ENCODE measurements at places on chromosomes 6 and 20.

DNA sequence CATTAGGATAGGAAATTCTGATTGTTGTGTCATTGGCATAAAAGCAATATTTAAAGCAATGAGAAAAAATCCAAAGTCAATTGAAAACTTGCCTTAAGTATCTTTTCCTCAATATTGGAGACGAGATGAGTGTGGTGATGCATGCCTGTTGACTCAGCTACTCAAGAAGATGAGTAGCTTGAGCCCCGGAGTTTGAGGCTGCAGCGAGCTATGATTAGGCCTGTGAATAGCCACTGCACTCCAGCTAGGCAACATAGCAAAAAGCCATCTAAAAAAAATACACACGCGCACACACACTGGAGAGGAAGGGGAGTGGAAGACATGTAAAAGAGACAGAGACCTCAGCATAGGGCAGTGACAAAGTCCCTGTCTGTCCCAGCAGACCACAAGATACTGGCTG, 9.7 kb upstream of the MARCKS start:
- no peak for DNase-seq

DNA sequence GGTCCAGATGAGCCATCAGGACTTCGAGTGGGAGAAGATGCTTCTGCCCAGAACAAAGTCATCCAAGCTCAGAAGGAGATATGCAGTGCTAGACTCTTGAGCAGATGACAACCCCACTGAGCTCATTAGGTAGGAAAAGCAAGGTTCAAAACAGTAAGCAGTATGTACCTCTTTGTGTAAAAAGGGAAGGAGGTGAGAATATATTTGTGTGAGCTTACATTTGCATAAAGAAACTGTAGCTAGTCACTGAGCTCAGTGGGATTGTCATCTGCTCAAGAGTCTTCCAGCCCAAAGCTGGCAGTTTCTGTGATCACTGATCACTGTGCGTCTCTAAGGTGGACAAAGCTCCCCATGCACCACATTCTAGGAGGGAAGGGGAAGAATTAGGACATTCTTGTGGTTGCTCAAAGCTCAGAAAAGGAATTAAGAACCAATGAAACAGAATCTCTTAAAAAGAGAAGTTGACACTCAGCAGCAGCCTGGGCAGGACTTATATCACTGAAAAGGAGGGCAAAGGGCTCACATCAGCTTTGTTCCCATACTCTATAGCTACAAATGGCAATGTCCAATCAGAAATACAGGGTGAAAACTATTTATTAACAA, 90.0 kb upstream of the MAFB start:
- DNase-seq = no peak

DNA sequence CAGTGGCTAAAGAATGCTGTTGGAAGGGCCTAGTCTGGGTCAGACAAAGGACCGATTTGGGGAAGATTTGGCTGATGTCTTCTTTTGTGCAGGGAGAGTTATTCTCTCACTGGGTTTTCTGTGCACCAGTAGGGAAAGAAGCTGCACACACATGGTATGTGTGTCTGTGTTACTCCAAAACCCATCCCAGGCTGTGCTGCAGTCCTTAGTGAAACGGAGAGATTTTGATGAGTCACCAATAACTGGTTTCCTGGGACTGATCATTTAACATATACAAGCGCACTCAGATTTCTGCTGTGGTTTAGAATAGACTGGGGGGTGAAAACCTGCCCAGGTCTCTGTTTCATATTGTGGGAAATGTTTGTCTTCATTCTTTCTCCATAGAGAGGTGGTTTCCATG, 1049.8 kb downstream of the KIF16B start:
- DNase-seq = no peak

- no peak for DNase-seq
These were observed 30.4 kb downstream of the CD40 start for GRCh38 chr20:46148313-46149208.

- DNase-seq = no peak
These were observed 53.0 kb upstream of the GPR6 start for GRCh38 chr6:109925075-109925474.

DNA sequence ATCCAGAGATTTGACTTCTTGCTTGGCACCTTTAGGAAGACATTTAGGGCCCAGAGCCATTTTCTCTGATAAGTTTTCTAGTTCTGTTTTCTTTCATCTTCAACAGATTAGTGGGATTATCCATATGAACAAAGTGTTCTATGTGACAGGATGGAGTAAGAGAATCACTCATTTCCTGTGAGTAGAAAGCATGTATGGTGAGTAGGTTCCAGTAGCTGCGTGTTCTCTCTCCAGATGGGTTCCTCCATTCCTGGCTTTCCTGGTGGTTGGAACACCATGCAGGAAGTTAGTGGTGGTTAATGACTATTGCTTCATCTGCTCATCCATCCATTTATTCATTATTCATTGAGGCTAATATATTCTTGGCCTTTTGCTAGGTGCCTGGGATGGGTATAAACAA, 54.0 kb downstream of the EFCAB8 start:
- DNase-seq = no peak

GRCh38 chr6:131764350-131764749, 43.5 kb upstream of the ENPP1 start:
- DNase-seq = no peak

- DNase-seq = no peak
These were observed 24.2 kb upstream of the PAQR8 start for GRCh38 chr6:52337633-52338290.

- no peak for DNase-seq
These were observed 1.2 kb downstream of the TRDN start for GRCh38 chr6:123635567-123635966.

DNA sequence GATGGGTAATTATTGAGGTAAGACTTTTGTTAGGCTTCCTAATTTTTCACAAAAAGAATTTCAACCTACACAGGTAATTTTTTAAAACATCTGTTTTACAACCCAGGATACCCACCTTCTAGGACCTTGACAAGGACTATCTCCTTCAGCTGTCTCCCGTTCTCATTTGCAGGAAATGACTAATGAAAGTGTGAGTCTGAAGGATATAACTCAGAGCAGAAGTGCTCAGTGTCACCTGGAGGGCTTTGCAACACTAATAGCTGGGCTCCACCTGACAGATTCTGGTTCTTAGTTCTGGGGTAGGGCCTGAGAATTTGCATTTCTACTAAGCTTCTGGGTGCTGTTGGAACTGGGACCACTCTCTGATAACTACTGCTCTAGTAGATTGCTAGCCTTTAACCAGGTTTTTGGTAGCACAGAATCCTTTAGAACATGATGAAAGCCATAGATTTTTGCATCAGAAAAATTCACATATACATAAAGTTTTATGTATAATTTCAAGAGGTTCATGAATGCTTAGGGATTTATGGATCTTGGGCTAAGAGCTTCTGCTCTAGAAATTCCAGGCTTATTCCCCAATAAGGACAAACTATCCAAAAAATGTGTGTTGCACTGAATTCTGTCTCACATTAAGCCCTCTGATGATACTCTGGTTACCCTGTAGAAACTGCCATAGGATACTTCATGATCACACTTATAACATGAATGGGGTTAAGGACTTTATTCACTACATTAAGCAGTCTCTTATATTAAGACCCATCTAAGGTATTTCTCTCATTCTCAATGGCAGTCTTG, 30.3 kb downstream of the AK9 start:
- DNase-seq = no peak

GRCh38 chr6:44918671-44919296, 409.3 kb upstream of the RUNX2 start:
- no peak for DNase-seq

GRCh38 chr20:21615617-21616080, 89.8 kb upstream of the PAX1 start:
- DNase-seq = peak; percentile 15

- no peak for DNase-seq
These were observed 167.4 kb upstream of the THBS2 start for GRCh38 chr6:169420912-169421543.

GRCh38 chr6:112501705-112502104, 154.6 kb downstream of the RFPL4B start:
- DNase-seq = no peak

DNA sequence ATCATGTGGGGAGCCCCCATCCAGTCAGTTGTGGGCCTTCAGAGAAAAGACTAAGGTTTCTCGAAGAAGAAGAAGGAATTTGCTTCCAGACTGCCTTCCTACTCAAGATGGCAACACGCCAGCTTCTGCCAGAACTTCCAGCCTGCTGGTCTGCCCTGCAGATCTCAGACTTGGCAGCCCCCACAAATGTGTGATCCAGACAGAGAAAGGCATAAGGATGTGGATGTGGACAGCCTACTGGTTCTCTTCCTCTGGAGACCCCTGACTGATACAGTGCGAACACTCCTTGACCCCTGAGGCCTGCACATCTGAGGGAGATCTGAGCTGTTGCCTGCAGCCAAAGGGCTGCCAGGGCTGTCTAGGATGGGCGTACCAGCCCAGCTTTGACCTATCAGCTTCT, 8.6 kb downstream of the GABRR1 start:
- DNase-seq = no peak

- no peak for DNase-seq
These were observed 15.5 kb downstream of the ZNF831 start for GRCh38 chr20:59178983-59179595.

- DNase-seq = no peak
These were observed 44.2 kb upstream of the MDGA1 start for GRCh38 chr6:37741757-37742400.

GRCh38 chr20:2914160-2914559, 40.9 kb downstream of the PTPRA start:
- DNase-seq = no peak

DNA sequence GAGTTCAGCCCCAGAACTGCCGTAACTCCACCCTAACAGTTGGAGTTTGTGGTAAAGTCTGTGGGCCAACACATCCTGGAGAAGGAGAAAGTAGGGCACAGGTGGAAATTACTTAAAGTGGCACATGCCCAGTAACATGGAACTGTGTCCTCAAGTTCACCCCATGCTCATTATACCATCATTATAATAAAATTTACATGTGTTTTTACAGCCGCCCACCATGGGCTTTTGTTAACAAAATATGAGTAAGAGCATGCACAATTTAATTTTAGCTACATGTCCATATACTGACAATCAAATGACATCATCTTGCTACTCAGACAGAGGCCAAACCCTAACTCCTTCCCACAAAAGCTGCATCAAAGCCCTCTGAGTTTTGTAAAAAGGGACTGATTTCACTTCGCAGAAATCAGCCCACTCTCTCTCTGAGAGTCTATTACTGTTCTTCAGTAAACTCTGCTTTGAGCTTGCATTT, 17.3 kb upstream of the ELOVL4 start:
- DNase-seq = no peak

DNA sequence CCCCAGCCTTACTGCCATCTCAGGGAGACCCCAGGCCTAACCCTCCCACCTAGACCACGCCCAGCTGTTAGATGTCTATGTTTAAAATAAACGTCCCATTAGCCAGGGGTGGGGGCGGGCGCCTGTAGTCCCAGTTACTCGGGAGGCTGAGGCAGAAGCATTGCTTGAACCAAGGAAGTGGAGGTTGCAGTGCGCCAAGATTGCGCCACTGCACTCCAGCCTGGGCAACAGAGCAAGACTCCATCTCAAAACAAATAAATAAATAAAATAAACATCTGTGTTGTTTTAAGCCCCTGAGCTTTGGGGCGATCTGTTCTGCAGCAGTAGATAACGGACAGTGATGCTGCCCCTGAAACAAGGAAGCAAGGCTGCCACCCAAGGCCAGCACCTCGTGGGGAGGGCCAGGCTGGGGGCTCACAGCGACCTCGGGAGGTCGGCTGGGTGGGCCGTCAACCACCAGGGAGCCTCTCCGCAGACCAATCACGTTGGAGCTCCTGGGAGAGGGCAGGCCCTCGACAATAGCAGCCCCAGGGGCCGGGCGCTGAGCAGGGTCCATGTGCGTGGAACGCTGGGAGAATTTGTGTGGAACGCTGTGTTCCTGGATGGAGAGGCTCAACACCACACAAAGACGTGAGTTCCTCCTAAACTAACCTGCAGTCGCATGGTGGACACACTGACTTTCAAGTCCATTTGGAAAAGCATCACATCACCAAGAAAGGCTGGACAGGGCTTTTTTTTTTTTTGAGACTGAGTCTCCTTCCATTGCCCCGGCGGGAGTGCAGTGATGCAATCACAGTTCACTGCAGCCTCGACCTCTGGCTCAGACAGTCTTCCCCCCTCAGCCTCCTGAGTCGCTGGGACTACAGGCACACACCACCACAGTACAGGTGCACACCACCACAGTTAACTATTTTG, 1.0 kb upstream of the HELZ2 start:
- no peak for DNase-seq

- no peak for DNase-seq
These were observed 28.3 kb upstream of the FBXO30 start for GRCh38 chr6:145842693-145843546.

- DNase-seq = no peak
These were observed 151.8 kb upstream of the MYLIP start for GRCh38 chr6:15977050-15977449.

DNA sequence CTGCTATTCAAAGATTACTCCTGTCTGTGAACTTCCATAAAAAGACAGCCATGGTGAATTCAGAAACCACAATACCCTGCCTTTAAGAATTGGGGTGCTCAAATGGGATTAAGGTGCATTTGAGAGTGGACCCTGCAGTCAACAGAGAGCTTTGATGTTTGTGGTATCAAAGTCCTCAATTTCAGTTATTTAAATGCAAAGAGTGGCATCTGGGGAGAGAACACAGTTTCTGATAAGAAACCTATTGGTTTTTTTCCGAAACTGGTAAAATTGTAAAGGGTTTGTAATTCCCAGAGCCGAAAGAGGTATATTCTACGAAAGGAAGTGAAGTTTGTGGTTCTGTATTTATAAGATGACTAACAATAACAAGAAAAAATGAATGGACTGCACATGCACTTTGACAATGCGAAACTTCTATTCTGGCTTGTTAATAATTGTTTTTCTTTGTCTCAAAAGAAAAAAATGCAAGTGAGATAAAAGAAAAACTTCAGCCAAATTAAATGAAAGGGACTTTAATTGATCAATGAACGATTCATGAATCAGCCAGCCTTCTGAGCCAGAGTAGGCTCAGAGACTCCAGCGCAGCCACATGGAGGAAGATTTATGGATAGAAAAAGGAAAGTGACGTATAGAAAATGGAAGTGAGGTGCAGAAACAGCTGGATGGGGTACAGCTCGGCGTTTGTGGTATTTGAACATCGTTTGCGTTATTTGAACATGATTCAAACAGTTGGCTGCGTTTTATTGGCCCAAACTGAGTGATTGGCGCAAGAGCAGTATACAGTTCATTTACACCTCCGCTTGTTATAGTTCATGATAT, 70.5 kb upstream of the DUSP22 start:
- no peak for DNase-seq
